ENCODE measurements at places on chromosomes 3 and 15. TPM values are rescaled to one million over a fixed set of nuclear protein-coding genes. Genes with fewer than 3 reads are reported as not detected.

Gene ARRDC4
- 19.2 TPM for total RNA-seq

GRCh38 chr3:14570089-14570488 is 29.9 kb upstream of the GRIP2 start:
- DNase-seq: no peak

DNA sequence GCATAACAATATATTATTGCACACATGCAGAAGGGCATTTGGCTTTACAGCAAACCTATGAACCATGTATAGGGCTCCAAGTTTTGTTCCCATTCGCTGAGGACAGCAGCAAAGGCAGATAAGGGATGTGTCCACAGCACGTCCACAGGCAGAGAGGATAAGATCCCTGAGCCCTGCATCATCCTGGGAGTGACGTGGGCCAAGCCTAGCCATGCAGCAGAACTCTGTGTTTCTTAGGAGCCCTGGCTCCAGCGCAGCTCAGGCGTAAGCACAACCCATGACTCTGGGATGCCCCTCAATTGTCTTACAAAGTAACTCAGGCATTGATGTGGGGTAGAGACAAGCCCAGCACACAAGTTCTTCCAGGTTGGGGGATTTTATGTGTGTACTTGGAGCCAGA is 194.3 kb upstream of the CTDSPL start:
- peak; percentile 41 for DNase-seq

GRCh38 chr3:72335458-72336095 is 512.7 kb downstream of the SHQ1 start:
- no peak for DNase-seq

DNA sequence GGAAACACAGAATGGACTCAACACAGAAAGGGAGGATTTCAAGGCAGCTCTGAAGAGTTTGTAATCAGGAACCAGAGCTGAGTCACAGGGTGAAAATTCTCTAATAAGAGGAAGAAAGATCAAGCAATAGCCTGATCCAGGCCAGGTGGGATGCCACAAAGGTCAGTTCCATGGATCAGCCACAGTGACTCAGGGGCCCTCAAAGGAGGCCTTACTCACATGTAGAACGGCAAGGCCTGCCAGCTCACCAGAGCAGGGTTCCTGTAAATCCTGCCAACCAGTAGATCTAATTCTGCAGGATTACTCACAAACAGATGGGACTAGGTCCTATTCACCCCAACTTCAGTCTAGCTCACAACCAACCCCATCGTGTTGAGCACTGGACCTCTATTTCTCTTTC is 78.3 kb upstream of the PPP2R3A start:
- no peak for DNase-seq

DNA sequence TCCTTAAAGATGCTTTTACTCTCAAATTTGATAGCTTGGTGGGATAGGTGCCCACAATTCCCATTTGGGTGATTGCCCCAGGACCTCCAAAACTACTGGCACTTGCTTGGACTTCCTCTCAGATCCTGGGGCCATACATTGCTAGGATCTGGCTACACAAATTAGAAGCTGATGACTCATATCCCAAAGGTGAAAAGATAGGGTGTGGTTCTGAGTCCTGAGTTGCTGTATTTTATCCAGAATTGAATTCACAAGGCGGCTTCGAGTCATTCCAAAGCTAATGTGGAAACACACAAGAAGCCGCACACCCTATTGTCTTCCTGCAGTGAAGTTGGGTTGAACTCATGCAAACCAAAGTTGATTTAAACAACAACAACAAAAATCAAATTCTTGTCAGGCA is 53.4 kb downstream of the DUT start:
- no peak for DNase-seq

DNA sequence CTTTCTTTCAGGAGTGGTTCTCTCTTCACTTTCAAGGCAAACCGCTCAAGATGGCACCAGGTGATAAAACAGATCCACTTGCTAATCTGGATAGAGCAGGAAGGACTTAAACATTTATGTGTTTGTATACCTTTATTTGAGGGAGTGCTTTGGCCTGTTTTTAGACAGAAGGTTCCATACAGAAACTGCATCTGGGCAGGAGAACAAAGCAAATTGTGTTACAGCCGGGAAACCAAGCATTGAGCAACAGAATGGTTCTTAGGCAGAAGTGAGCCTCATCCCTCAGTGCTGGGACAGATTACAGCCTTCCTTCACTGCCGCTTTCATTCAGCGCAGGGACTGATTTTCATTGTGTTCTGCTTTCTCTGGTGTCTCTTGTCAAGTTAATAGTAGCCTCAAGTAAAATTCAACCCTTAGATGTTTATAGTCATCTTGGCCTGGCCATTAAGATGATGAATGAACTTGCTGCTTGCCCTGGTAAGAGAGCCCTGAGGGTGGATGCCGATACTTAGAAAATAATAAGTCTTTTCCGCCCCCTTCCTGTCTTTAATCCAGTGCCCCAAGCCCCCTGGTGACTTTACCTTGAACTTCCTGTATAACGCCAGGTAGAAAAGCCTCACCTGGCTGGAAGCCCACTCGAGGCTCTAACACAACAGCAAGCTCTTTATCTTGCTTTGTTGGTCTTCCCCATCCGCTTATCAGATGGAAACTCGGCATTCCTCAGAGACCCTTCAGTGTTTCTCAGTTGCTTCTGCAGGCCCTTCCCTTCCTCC is 168.0 kb upstream of the CTDSPL start:
- DNase-seq: no peak

- DNase-seq: no peak
These were observed 45.8 kb upstream of the LRRN1 start for GRCh38 chr3:3753416-3753815.

DNA sequence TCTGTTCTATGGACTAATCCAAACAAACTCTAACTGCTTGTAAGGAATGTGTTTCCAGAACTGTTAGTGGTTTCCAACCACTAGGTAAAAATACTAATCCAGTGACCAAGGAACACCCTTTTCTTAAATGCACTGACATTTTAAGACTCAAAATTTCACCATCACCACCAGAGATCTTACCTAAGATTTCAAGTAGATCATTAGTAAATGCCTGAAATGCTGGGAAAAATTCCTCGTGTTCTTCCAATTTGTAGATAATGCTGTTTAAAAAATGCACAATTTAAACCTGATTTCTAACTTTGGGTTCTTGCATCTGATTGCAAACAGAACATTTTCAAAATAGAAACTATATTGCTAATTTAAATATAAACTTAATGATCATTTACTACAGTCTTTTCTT is 63.4 kb downstream of the ESYT3 start:
- no peak for DNase-seq

DNA sequence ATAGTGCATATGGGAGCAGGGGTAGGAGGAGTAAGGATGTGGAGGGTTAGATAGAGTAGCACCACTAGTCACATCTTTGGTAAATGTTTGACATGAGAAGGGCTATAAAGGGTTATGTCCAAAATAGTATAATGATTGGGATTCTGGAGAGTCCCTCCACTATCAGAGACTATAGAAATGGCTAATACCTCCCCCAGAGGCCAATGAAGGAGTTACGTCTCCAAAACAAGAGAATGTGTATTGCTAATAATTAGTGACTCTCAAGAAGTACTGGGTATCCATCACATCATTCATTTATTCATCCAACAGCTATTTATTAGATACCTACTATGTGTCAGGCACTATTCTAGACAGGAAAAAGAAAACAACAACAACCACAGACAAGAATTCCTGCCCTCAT is 203.7 kb upstream of the UMPS start:
- no peak for DNase-seq
